ENCODE measurements at places on chromosomes 5 and 9. TPM values are rescaled to one million over a fixed set of nuclear protein-coding genes. Genes with fewer than 3 reads are reported as not detected.

Gene EXOSC2
- 15.5 TPM for polyA plus RNA-seq

Gene IGFBPL1
- 0.17 TPM for polyA plus RNA-seq

Gene NOXA1
- not detected for polyA plus RNA-seq

Gene MYOZ3
- polyA plus RNA-seq: 0.51 TPM

Gene PKN3
- polyA plus RNA-seq: 8.6 TPM

Gene C5orf34
- 0.37 TPM for polyA plus RNA-seq

Gene SPATA31E1
- not detected for polyA plus RNA-seq

Gene MAMDC2
- 7.1 TPM for polyA plus RNA-seq

Gene WNT8A
- not detected for polyA plus RNA-seq

Gene TSSK1B
- polyA plus RNA-seq: not detected

Gene DHX29
- 6.7 TPM for polyA plus RNA-seq

Gene CNTNAP3B
- polyA plus RNA-seq: 5.1 TPM

Gene WDR38
- not detected for polyA plus RNA-seq

Gene CRHBP
- 20.2 TPM for polyA plus RNA-seq

Gene PCDHA8
- polyA plus RNA-seq: 0.03 TPM

Gene FOXD1
- polyA plus RNA-seq: 1.9 TPM

Gene ENTREP1
- polyA plus RNA-seq: 4.1 TPM

Gene TEK
- polyA plus RNA-seq: 2.7 TPM

Gene ADRA1B
- polyA plus RNA-seq: 0.67 TPM

Data from adrenal gland (tissue), 19 donors.